Stimulated activated CD4-positive, alpha-beta T cell treated with anti-CD3 and anti-CD28 coated beads, TNF-alpha, amount 100 ng/mL, for 4 hours (primary cell): ENCODE measurements at places on chromosomes 12 and 14.

DNA sequence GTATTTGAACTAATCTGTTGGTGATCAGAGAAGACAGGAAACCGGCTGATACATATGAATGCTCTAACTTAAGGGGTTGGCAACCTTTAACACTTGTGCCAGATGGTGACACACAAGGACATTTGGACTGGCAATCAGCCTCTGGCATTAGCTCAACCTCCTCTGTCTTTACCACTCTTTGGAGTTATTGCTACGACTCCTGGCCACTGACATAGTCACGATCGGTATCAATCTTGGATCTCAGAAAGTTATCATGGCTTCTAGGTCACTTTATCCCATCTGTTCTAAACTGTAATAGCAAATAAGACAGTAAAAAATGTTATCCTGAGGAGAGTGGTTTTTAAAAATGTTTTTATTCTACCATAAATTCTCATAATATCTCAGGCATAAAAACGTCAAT, 575.2 kb upstream of the MDGA2 start:
- DNase-seq, result no peak

DNA sequence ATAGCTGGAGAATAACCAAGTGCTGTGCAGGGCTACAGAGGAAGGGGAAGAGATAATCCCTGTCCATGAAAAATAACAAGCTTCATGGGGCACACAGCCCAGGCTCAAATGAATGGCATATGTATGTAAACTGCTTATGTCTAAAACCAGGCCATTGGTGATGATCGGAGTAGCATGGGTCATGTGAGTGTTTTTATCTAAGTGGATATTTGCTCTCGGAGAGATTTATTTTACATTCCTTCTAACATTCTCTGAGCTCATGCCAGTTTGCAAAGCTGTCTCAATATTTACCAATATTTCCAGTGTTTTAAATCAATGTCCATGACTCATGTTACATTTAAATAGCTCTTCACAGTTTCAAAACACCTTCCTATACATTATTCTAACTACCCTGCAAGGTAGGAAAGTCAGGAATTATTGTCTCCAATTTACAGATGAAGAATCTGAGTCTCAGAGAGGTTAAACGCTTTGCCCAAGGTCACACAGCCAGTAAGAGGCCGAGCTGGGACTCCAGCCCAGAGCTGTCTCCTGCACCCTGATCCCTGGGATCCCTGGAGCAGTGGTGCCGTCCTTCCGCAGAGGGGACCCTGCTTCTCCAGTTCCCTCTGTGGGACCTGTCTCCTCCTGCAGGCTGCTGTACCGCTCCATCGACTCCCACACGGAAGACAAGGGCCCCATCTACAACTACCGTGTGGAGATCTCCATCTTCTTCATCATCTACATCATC, 186.7 kb upstream of the FKBP4 start:
- DNase-seq, result no peak

DNA sequence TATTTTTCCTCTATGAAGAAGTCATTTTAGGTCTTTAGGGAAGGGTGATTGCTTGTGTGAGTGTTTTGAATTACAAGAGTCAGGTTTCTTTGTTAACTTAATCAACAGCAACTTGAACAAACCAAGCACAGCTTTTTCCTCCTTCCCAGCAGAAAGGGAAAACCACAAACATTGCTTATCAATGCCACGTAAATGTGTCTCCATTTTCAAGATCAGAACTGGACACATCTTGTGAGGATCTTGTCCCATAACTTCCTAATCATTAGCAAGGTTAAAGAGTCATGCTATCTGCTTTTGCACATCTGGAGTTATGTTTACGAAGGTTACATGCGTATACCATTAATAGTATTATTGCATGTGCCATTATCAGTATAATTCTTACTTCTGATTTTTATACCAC, 248.0 kb upstream of the FLRT2 start:
- no peak for DNase-seq

- no peak for DNase-seq
These were observed 91.8 kb downstream of the ITPK1 start for GRCh38 chr14:93023802-93024434.

DNA sequence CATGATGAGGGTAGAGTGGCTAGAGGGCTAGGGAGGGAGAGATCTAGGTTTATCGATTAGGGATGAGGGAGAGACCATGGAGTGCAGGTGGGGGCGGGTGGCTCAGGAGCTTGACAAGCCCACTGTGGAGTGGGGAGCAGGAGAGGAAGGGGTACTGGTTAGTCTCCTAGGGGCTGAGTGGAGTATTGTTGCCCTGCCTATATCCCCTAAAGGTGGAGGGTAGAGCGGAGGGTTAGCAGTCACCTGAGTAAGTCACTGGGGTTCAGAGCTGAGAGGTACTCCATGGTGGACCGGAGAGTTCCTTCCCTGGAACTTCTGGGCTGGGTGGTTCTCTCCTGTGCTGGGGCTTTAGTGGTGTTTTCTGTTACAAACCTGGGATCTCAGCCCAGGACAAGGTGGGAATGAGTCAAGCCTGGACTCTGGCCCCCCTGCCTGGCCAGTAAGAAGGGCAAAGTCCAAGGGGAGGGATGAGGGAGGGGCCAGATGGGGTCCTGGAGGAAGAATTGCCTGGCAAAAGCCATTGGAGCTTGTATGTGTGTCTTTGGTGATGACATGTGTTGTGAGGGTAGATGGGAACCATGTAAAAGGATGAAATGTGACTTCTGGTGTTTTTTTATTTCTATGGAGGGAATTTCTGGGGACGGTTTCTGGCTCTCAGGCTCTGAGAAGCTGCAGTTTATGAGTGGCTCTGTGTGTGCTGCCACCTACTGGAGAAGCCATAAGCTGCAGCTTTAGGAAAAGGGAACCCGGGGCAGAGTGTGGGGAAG, at the start of gene CIDEB:
CIDEB (minus strand) TSS at position 403 of the 767 bp plus-strand sequence; CDS start at position 284, 119 bp downstream.
- DNase-seq, result no peak

DNA sequence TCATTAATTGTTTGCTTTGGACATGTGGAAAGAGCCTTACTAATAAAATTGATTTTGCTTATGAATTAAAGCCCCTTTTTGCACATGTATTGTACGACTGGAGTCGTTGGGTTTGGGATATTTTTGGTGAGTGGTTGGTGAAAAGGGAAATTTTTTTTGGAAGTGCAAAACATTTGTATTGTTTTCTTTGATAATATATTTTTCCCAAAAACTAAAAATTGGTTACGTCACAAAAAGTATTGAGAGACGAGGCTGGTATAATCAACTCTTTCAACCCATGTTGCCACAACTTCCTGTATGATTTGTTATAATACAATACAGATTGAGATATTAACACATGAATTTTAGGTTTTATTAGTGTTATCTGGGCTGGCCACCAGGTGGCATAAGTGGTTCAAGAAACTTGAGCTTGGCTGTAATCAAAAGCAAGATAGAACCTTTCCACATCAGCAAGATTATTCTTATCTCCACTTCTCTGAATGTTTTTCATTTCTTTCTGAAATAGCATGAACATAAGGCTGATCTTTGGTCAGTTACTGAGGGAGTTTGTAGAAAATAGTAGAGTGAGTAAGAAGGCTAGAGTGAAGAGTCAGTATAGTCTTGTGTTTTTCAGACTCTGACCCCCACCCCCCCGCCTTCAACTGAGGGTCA, 8.7 kb downstream of the NGDN start:
- peak; percentile 44 for DNase-seq

DNA sequence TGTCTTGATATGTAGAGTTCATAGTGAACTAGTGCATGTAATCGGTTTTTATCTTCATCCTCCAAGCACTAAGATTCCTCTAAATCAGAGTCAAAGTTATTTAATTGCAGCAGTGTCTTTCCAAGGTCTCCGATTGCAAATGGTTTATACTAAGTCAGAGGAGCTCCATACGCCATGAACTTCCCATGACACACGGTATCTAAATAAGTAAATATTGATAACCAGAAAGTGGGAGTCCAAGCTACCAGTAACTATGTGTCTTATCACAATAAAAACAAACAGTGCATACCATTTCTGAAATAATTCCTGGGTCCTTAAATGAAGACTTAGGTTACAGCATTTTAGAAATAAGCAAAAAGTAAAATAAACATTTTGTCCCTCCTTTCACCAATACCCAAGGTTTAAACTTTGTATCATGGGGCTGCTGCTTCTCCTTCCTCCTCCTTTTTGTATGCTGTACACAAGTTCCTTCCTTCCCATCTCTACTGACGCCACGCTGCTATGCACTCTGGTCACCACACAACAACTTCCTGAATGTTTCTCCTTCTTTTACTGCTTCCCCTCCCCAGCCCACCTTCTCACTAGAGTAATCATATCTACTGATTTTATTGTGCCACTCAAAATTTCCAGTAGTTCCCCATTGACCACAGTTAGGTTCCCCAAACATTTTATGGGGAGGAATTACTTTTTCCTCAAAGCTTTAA, 10.7 kb downstream of the NR1H4 start:
- no peak for DNase-seq
